Muscle of leg (tissue), 16 donors: ENCODE measurements at places on chromosomes 7 and 10. TPM values are rescaled to one million over a fixed set of nuclear protein-coding genes. Genes with fewer than 3 reads are reported as not detected.

The APBB1IP gene
- total RNA-seq = 1.6 TPM

The SLC26A5 gene
- total RNA-seq = not detected

GRCh38 chr10:119357412-119358151 lies 150.2 kb downstream of the GRK5 start:
- no peaks in the 10 kb centered on the region for H3K27me3 ChIP-seq
- no peaks in the 10 kb centered on the region for H3K36me3 ChIP-seq
- peak; percentile 65 for DNase-seq
- no peak overlapping the region for H3K27ac ChIP-seq
- no peak overlapping the region for H3K4me3 ChIP-seq
- peaks cover 8% of the 10 kb centered on the region for H3K4me1 ChIP-seq

DNA sequence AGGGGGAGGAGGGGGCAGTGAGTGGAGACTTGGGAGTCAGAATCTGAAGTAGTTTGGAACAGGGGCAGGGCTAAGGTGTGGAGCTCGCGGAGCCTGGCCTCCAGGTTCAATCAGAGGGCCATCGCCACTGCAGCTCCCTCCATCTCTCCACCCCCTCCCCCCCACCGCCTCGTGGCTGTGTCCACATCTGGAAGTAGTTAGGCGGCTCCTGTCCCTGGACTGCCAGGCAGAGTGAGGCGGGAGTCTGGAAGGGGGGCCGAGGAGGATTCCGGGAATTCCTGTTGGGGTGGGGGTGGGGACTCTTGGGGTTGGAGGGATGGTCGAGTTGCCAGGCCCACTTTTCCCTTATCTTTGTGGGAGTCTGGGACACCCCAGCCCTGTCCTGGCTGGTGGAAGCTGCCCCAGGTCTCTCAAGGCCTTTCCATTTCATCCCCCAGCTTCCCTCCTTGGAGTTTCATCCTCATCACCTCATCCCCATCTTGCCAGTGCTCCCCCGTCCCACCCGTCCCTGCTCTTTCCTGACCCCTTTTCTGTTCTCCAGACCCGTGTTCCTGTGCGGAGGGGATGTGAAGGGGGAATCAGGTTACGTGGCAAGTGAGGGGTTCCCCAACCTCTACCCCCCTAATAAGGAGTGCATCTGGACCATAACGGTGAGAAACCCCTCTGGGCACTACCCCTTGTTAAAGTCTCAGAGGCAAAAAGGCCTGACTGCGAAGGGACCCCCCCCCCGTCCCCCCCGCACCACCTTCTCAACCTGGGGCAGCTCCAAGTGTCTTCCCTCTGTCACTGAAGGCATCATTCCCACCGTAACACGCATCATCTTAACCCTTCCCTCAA lies 944 bp downstream of the PCOLCE start:
- H3K27me3 ChIP-seq = peaks cover 19% of the 10 kb centered on the region
- peaks cover 36% of the 10 kb centered on the region for H3K4me1 ChIP-seq
- H3K27ac ChIP-seq = peak overlapping the region; percentile 90
- H3K36me3 ChIP-seq = peaks cover 13% of the 10 kb centered on the region

GRCh38 chr10:44376472-44377099 lies 8.3 kb downstream of the CXCL12 start:
- no peak overlapping the region for H3K4me3 ChIP-seq
- no peaks in the 10 kb centered on the region for H3K27me3 ChIP-seq
- peaks cover 81% of the 10 kb centered on the region for H3K36me3 ChIP-seq
- peaks cover 44% of the 10 kb centered on the region for H3K4me1 ChIP-seq

- H3K27me3 ChIP-seq = no peaks in the 10 kb centered on the region
- no peak overlapping the region for H3K27ac ChIP-seq
- no peaks in the 10 kb centered on the region for H3K36me3 ChIP-seq
- no peak for DNase-seq
- H3K4me1 ChIP-seq = no peaks in the 10 kb centered on the region
Observed at GRCh38 chr7:151941009-151941408, 15.2 kb upstream of the GALNTL5 start.

GRCh38 chr7:111788286-111789047 lies 226.2 kb upstream of the IMMP2L start:
- H3K27me3 ChIP-seq = no peaks in the 10 kb centered on the region
- H3K4me3 ChIP-seq = no peak overlapping the region
- H3K27ac ChIP-seq = peak overlapping the region; percentile 71
- no peaks in the 10 kb centered on the region for H3K36me3 ChIP-seq
- DNase-seq = peak; percentile 68
